ENCODE measurements at places on chromosomes 3 and 15. TPM values are rescaled to one million over a fixed set of nuclear protein-coding genes. Genes with fewer than 3 reads are reported as not detected.

ISY1 gene
- total RNA-seq: 28.5 TPM

ARPP21 gene
- total RNA-seq: not detected

ZIC1 gene
- total RNA-seq: not detected

- no peak overlapping the region for H3K4me3 ChIP-seq
- no peaks in the 10 kb centered on the region for H3K36me3 ChIP-seq
- no peak for DNase-seq
- peaks cover 80% of the 10 kb centered on the region for H3K27me3 ChIP-seq
Measured at GRCh38 chr3:37453393-37454389, 279.3 kb upstream of the LRRFIP2 start.

DNA sequence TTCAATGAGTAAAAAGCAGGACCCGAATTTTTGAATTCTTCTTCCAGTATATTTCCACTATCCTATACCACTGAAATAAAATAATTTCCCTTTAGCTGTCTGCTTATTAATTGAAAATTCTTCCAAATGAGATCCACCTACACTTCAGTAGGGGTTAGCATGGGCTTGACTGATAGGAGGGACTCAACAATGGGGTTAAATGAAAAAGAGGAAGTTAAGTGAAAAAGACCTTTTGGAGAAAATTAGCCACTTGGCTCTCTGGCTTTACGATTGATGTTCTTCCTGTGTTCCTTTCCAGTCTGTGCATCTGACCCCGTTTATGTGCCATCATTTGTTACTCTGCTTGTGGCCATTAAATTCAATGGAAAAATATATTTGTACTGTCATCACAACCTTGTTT lies 54.0 kb upstream of the GCNT3 start:
- no peaks in the 10 kb centered on the region for H3K36me3 ChIP-seq
- H3K27me3 ChIP-seq: peaks cover 2% of the 10 kb centered on the region
- H3K4me1 ChIP-seq: no peaks in the 10 kb centered on the region
- no peak for DNase-seq
- H3K27ac ChIP-seq: no peak overlapping the region

DNA sequence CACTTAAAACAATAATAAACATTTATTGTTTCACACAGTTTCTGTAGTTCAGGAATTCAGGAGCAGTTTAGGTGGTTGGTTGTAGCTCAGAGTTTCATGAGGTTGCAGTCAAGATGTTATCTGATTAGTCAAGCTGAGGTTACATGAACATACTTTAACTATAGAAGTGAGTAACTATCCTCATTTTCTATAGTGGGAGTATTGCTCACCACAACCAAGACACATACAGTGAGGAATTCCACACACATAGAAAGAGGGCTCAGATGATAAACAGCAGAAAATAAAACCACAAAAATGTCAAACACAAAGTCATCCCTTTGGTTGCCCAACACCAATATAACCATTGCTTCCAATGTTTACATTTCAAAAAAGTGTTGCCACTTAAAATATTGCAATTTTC lies 13.6 kb downstream of the SCN11A start:
- no peaks in the 10 kb centered on the region for H3K4me1 ChIP-seq
- H3K27me3 ChIP-seq: no peaks in the 10 kb centered on the region
- DNase-seq: peak; percentile 60
- H3K4me3 ChIP-seq: no peak overlapping the region
- no peaks in the 10 kb centered on the region for H3K36me3 ChIP-seq

Data from IMR-90 (cell line).